ENCODE measurements at places on chromosomes 1 and 21.

GRCh38 chr1:236164273-236164672 is 21.9 kb downstream of the GPR137B start:
- DNase-seq: no peak

- DNase-seq: no peak
These were observed 308.8 kb downstream of the SMYD3 start for GRCh38 chr1:246198115-246198816.

- DNase-seq: no peak
These were observed 633.3 kb downstream of the PTPRC start for GRCh38 chr1:199272139-199272544.

- no peak for DNase-seq
These were observed 113.5 kb downstream of the RIPK4 start for GRCh38 chr21:41653243-41653953.

DNA sequence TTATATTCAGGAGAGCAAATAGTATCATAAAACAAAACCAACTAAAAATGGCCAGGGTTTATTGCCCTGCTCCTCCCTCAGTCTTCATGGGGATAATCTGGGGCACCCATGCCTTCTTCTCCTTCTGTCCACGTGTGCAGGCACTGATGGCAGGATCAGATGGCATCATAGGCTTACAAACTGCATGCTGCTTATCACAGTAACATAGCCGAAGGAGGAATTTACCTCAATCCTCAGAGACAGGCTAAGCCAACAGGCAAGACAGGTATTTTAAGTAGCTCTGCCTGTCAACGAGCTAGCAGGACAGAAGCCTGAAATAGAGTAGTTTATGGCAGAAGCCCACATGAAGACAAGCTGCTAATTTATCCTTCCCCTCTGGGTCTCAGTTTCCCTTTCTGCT is 9.4 kb downstream of the LAMB3 start:
- DNase-seq: no peak

DNA sequence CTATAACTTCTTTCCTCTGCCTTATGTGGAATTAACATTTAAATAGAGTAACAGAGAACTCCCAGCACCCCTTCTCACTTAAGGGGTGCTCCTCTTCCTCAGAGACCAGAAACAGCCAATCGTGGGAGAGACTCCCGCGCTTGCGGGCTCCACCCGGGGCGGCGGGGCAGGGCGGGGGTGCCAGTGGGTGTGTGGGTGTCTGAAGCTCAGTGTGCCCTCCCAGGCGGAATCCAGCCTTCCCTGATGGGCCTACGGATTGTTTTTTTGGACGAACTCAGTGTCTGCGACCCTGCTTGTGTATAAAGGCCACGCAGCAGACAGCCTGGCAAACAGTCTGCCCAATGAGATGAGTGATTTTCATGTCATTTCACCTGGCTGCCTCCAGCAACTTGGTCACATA is 6.2 kb downstream of the RCC2 start:
- DNase-seq: no peak

- no peak for DNase-seq
These were observed 42.9 kb downstream of the CRYAA start for GRCh38 chr21:43211760-43212115.

- no peak for DNase-seq
These were observed 3.6 kb downstream of the KIAA0040 start for GRCh38 chr1:175188936-175189335.

GRCh38 chr1:89548122-89548857 is 23.7 kb downstream of the LRRC8B start:
- DNase-seq: no peak

- no peak for DNase-seq
These were observed 37.1 kb upstream of the GADD45A start for GRCh38 chr1:67647814-67648358.

GRCh38 chr1:89203166-89203565 is 4.4 kb upstream of the GBP4 start:
- no peak for DNase-seq

DNA sequence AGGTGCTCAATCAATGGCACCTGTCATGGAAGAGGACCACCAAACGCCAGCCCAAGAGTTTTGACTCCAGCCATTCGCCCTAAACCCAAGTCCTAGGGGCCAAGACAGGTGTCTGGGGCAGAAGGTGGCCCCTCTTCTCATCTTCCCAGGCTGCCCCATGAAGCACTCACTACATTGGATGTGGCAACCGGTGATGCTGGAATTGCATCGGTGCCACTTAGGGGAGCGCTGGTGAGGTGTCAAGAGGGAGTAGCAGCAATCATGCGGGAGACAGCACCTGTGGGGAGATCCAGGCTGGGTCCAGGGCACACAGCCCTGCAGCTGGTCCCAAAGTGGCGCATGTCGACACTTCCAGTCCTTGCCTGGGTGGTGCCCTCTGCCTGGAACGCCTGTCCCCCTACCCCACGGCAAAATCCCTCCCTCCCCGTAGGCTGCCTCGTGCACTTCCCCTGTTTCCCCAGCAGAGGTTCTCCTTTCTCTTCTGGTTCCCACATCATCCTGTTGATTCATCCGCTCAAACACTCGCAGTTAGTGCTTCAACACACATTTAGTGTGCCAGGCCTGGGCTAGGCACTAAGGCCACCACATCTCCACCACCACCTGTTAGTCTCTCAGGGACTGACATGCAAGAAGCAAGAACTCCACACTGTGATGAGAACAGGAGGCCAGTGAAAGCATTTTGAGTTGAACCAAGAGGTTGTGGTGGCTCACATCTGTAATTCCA is 18.5 kb downstream of the PLA2G2D start:
- DNase-seq: peak; percentile 43

GRCh38 chr1:218250492-218250891 is 34.6 kb upstream of the RRP15 start:
- DNase-seq: no peak

- peak; percentile 54 for DNase-seq
These were observed 3.8 kb upstream of the HES3 start for GRCh38 chr1:6239950-6240768.

DNA sequence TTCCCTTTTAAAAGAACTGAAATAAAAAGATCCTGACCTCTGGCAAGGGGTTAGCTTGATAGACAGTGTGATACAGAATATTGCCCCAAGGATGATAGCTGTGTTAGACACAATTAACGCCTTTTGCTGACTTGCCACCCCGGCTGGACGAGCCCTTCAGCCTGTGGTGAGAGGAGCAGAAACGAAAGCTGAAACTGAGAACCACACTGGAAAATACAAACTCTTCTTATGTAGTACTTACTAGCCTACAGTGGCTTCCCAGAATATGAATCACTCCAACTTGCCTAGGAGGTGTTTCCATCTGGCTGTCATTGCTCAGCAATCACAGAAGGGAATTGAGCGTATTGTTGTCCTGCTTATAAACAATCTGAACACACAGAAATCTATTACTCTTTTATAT is 22.9 kb downstream of the SAMSN1 start:
- DNase-seq: no peak

GRCh38 chr1:204334455-204334854 is 25.3 kb downstream of the PLEKHA6 start:
- no peak for DNase-seq

GRCh38 chr1:22259551-22260282 is 116.8 kb upstream of the WNT4 start:
- DNase-seq: peak; percentile 56

DNA sequence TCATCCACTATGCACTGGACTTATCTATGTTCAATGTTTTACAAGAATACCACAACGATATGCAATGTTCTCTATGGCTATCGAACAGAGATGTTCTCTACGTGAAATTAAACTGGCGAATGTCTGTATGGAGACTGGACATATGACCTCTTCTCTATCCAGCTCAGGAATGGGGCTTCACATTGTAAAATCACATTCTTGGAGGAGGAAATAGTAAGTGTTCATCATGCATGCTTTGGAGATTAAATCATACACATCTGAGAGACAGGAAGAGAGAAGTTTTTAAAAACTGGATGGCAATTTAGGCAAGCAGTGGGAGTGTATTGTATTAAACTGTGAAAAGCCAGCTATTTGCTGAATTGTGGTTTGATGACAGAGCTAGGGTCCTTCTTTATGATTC is 47.9 kb upstream of the RGL1 start:
- DNase-seq: no peak

DNA sequence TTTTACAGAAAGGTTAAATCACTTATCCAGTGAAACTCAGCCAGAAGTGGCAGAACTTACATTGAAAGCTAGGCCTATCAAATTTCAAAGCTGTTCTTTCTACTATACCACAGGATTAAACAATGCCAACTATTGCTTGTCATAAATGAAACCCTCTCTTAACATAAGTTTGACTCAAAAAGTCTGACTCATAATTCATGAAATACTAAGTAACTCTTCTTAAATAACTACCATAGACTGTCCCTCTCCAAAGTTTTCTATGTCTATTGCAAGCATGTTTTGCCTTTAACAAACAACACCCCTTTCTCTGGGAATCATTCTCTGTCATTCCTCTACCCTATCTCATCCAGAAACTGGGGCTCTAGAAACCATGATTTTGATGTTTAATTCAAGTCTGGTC is 109.5 kb upstream of the UBE2U start:
- no peak for DNase-seq

DNA sequence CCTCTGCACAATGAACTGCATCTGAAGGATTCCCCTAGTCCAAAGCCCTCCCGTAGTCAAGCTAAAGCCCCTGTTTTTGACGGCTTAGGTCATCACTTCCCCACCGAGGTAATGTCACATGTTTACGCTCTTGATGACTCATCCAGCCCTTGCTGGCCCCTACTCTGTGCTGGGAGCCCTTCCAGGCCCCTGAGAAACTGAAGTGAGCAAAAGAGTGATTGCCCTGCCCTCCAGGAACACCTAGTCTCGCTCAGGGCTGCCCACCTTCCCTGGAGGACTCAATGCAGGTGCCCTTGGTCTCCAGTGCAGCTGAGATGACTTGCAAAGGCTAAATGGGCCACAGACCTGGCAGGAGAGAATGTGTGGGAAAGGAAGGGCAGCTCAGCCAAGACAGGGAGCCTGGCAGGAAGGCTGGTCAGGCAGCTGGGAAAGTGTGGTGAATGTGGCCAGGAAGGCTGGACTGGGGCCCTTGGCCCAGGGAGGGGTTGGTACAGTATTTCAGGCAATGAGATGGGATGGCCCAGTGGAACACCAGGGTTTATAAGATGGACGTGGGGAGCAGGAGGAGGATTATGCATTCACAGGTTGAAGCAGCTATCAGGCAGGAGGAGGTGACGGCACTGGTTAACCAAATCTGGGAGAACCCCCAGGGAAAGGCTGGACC is 345.6 kb downstream of the NPHP4 start:
- DNase-seq: no peak
